ENCODE measurements at places on chromosomes 6 and 20.
A peak's percentile ranks its signal among the peaks of the same experiment; 100 is the strongest.

DNA sequence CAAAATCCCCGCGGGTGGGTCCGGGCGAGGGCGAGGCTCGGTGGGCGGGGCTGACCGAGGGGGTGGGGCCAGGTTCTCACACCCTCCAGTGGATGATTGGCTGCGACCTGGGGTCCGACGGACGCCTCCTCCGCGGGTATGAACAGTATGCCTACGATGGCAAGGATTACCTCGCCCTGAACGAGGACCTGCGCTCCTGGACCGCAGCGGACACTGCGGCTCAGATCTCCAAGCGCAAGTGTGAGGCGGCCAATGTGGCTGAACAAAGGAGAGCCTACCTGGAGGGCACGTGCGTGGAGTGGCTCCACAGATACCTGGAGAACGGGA lies 809 bp downstream of the HLA-G start:
- DNase-seq = no peak

DNA sequence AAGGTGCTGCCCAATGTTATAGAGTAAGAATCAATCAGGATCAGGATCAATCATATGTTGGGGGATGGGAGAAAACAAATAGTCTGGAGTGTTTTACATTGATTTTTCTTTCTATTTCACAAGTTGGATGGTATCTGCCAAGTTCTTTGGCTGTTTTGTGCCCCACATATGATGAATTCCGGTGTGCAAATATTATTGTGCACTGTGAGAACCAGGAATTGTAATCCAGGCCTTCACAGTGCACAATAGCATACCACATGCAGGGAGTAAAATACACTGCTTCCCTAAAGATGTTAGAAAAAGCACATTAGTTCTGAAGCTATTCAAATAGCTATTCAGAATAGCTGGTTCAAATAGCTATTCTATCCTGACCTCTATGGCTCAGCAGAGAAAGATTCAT lies 133.7 kb downstream of the LCA5 start:
- no peak for DNase-seq

DNA sequence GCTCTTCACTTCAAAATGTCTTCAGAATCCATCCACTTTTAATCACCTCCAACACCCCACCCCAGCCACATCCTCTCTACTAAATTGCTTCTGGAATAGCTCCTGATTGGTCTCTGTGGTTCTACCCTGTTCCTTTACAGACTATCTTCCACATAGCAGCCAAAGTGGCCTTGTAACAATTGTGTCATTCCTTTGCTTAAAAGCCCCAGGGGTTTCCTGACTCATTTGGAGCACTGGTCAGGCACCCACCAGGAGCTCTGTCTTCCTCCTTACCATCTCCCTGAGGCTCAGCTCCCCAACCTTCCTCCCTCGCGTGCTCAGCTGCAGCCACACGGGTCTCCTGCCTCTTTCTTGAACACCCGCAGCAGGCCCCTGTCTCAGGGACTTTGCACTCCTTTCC lies 126.8 kb downstream of the HIVEP1 start:
- no peak for DNase-seq

- DNase-seq = no peak
These were observed at the start of gene PSORS1C1 for GRCh38 chr6:31114541-31114878. TSS of gene PSORS1C1 (plus strand) at chr6:31114800. CDS start at chr6:31129633, 14,833 bp downstream.

GRCh38 chr6:27505209-27506027 lies 32.5 kb upstream of the ZNF184 start:
- DNase-seq = no peak

- no peak for DNase-seq
These were observed 122.5 kb upstream of the BMP2 start for GRCh38 chr20:6644813-6645628.

GRCh38 chr6:142821860-142822259 lies 123.1 kb downstream of the HIVEP2 start:
- no peak for DNase-seq

GRCh38 chr6:35710241-35710847 lies 21.6 kb upstream of the FKBP5 start:
- DNase-seq = no peak

- no peak for DNase-seq
These were observed 70.5 kb downstream of the RREB1 start for GRCh38 chr6:7178280-7178679.

- no peak for DNase-seq
These were observed 49.3 kb downstream of the PHIP start for GRCh38 chr6:79028641-79029314.

DNA sequence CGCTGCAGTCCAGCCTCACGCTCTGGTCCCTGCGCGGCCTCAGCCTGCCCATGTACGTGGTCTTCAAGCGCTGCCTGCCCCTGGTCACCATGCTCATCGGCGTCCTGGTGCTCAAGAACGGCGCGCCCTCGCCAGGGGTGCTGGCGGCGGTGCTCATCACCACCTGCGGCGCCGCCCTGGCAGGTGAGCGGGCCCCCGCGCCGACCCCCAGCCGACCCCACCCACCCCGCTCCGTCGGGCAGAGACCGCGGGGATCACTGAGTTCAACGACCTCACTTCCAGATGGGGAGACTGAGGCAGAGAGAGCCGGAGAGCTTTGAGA lies 545 bp downstream of the SLC35D3 start:
- DNase-seq = no peak

DNA sequence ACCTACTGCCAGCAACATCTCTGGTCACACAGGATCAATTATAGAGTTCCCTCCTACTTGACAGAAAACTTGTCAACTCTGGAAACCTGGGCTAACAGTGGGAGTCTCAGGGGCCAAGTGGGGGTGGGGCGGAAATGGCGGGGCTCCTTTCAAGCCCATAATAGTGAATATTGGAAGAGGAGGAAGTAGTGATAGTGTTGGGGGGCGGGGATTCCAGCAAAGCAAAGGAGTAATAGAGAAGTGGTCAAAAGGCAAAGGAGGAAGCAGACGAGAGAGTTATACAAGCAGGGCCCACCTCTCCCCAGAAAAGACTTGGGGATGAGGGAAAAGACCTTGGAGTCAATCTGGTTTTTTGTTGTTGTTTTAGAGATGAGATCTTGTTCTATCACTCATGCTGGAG lies 2.1 kb downstream of the DEF6 start:
- peak; percentile 63 for DNase-seq

DNA sequence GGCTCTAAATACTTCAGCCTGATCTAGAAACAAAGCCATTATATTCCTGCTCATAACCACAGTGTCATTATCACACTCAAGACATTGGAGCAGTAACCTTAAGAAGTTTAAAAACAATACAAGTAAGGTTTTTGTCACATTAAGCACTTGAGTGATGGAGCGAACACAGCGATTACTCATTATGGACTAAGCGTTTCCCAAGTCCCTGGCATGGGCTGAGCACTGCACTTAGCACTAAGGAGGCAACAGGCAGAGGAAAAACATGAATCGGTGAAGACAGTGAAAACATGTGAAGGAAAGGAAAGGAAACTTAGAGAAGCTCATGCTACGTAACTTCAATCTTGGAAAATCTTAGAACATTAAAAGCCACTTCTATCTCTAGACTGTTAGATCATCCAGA lies 108.7 kb downstream of the SLC24A3 start:
- no peak for DNase-seq

DNA sequence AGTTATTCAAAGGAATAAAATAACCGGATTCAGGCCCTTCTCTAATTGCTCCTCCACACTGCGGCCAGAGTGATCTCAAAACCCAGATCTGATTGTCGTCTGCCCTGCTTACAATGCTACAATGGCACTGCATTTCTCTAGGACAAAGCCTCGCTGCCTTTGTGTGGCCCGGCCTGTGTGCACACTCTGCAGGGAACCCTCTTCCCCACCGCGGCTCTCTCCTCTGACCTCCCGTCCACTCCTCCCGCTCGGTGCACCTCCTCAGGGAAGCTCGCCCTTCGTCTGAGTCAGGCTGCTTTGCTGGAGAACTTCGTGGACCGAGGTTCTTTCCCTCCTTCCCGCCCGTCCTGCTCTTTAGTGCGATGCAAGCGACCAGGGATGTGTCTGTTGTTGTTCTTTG lies 101.6 kb upstream of the SNX9 start:
- DNase-seq = no peak

- no peak for DNase-seq
These were observed 254.6 kb upstream of the MAN1A1 start for GRCh38 chr6:119604124-119604523.

- no peak for DNase-seq
These were observed 511.4 kb downstream of the DHX35 start for GRCh38 chr20:39473536-39473935.

- DNase-seq = no peak
These were observed 126.3 kb downstream of the PRND start for GRCh38 chr20:4848041-4848440.

GRCh38 chr20:10649797-10650160 lies 24.0 kb downstream of the JAG1 start:
- DNase-seq = no peak

GRCh38 chr20:62552613-62553012 lies 76.8 kb upstream of the GATA5 start:
- no peak for DNase-seq

GRCh38 chr20:39263076-39263475 lies 300.9 kb downstream of the DHX35 start:
- no peak for DNase-seq

DNA sequence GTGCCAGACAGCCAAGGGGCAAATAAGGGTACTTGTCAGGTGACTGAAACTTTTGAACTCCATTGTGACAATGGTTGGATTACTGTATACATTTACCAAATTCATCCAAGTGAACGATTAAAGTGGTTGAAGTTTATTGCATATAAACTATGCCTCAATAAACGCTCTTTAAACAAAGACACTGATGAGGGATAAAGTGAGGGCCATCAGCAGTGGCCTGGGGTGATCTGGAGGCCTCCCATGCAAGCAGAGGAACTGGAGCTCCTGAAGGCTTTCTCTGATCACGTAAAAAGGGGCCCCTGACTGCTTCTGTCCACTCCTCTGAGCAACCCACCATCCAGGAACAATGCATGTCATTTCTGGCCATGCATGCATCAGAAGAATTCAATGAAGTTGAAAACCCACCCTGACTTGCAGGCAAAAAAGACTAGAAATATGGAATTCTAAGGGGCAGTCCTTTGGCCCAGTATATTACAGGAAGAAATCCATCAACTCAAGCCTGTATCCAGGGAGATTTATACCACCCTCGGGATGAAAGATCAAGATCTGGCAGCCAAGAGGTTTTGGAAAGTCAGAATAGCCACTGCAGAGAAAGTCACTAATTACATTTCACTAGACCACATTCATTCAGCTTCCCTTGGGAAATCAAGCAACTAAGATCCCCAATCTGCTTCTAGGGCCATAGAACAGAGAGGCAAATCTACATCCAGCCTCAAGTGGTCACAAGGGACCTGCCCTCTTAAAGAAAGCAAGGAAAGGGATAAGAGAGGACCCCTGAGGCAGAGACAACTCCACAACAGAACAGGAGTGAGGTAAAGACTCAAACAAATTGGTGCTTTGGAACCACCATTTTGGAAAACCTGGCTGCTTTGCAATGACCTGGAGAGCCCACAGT lies 31.7 kb upstream of the RAB22A start:
- no peak for DNase-seq

DNA sequence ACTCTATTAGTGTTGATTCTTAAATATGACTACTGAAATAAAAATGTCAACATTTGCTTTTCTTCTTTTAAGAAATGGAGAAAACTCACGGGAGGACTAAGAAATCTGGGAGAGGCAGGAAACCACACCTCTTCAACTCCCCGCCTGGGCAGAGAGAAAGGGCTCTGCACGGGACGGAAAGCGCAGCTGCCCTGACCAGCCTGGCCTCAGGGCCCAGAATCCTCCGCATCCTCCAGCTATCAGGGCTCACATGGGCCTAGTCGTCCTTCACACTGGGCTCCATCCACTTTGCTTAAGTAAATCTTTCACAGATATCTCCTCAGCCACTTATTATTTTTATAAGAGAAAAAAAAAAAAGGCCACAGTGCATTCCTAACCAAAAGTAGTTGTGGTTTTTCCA lies 215.1 kb downstream of the TBXT start:
- no peak for DNase-seq

GRCh38 chr20:57793421-57793820 lies 83.6 kb upstream of the PMEPA1 start:
- DNase-seq = no peak

- no peak for DNase-seq
These were observed 90.1 kb downstream of the BMP5 start for GRCh38 chr6:55785273-55785672.

DNA sequence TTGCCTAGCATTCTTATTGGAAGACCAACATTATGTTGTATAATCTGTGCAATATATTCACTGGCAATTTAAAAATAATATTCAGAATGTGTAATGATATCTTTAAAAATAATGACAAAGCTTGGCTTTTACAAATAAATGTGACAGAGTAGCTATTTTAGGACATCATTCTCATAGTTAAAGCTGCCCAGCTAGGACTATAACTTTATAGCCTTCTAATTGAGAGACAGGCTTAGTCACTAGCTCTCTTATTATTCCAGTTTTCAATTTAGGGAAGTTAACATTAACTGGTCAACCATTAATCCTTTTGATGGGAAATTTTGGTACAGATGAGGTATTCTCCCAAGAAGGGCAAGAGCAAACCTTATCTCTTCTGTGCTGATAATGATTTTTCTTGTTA lies 197.3 kb downstream of the CLVS2 start:
- DNase-seq = no peak

DNA sequence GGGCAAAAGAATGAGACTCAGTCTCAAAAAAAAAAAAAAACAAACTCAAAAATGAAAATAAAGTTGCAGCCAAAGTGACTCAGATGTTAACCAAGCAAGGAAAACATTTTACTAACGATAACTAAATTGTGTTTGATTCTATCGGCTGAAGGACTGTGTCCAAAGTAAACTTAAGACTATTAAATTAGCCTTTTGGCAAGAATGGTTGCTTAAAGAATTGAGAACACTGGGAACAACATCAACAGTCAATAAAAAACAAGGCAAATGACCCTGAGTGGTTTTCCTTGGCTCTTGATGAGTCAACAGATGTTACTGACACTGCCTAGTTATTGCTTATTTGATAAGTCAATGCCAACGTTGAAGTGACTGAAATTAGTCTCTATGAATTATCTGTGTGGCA lies 36.7 kb downstream of the POU3F2 start:
- DNase-seq = no peak

- no peak for DNase-seq
These were observed 123.1 kb downstream of the RCAN2 start for GRCh38 chr6:46368169-46368536.

Data from inflammatory macrophage (primary cell).